ENCODE measurements at places on chromosomes 11 and 22.

DNA sequence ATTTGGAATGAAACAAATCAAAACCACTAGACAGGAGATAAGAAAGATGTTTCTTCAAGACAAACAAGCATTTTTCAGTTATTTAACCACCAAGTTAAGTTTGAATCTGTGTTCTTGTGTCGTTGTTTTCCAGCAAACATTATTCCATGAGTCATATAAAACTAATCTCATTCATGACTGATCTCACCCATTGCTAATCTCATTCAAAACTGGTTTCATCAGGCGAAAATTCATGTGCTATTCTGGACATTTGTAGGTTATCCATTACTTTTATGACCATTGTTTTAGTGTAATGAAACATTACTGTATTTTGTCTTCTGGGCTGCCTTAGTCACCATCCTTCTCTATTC, 221.8 kb downstream of the DDX10 start:
- DNase-seq: no peak

DNA sequence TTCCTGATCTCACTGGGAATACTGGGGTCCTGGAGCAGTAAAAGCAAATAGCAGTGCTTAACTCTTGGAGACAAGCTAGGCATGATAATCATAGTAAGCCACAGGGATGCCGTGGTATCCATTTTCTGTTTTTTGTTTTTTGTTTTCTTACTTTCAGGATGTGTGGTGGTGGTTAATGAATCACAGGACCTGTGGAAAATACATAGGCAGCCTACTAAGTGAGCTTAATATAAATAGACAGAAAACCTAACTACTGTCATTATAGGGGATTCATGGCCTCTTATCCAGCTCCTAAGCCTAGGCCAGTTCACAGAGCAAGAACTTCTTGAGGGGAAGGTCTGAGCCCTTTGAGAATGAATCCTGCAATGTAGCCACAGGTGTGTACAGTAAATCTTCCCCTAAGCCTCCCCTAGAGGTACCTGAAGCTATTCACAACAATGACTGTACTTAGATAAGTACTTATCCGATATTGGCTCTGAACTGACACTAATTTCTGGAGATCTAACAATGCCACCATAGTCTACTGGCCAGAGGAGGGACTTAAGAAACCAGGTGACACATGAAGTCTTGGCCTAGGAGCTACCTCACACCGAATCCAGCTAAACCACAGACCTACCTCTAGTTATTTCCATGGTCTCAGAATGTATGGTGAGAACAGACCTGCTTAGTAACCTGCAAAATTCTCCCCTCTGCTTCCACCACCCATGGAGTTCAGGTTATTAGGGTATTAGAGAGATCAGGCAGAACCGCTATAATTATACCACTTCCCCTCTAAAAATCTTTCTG, 83.6 kb downstream of the ENTHD1 start:
- DNase-seq: no peak

GRCh38 chr11:122795307-122795706, 43.0 kb upstream of the CRTAM start:
- DNase-seq: no peak

- no peak for DNase-seq
These were observed 113.9 kb upstream of the TMEM45B start for GRCh38 chr11:129701706-129702105.

DNA sequence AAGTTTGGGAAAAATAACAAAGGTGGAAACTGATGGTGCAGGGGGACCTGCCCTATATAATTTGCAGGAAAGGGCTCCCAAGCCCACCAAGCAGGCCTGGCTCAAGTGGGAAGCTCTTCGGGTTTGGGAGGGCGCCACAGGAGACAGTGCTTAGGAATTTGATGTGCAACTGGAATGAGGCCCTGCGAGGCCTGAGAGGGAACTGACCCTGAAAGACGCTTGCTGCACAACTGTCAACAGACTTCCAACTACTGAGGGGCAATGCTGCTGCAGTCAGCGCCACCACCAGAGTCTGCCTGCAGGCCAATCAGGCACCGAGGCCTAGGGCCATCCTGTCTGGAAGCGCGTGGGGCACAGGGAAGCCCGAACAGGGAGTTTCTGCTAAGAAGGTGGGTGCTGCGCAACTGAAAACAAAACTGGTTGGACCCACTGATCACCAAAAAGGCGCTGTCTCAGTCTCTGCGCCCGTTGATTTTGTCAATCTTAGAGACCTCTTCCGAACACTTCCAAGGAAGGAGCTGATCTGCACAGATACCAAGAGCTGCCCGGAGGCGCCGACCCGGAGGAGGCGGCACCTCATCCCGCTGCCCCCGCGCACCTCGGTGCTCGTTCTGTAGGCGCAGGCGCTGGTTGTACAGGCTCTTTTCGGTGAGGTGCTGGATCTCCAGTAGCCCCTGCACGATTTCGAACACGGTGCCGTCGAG, 667 bp downstream of the DGCR6L start:
- DNase-seq: no peak

DNA sequence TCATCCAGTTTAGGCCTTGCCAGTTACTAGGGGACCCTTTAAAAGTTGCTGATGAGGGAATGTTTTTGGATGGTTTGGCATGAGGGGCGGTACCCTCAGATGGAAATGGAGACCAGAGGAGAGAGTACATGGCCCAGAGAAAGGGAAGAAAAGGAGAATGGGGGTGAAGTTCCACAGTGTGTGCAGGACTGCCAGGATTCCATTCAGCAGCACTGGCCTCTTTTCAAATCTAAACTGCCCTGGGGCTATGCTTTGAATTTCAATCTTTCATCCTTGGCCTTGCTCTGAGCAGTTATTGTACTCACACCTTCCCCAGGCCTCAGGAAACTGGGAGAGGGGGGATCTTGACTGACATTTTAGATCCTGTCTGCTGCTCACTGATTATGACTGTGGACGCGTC, 3.0 kb downstream of the SLC3A2 start:
- no peak for DNase-seq

- DNase-seq: no peak
These were observed 141.6 kb downstream of the TRPC6 start for GRCh38 chr11:101442171-101442570.

GRCh38 chr11:88384004-88384668, 46.6 kb upstream of the CTSC start:
- DNase-seq: no peak

DNA sequence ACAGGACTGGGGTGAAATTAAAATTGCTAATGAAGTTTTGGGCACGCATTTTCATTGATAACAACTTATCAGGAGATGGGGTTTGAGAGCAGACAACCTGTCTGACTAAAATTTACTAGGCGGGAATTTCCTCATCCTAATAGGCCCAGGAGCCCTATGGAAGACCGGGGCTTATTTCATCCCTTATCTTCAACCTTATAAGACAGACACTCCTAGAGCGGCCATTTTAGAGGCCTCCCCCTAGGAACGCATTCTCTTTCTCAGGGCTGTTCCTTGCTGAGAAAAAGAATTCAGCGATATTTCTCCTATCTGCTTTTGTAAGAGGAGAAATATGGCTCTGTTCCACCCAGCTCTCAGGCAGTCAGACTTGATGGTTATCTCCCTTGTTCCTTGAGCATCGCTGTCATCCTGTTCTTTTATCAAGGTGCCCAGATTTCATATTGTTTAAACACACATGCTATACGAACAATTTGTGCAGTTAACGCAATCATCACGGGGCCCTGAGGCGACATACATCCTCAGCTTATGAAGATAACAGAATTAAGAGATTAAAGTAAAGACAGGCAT, 39.3 kb upstream of the ZC3H12C start:
- no peak for DNase-seq

DNA sequence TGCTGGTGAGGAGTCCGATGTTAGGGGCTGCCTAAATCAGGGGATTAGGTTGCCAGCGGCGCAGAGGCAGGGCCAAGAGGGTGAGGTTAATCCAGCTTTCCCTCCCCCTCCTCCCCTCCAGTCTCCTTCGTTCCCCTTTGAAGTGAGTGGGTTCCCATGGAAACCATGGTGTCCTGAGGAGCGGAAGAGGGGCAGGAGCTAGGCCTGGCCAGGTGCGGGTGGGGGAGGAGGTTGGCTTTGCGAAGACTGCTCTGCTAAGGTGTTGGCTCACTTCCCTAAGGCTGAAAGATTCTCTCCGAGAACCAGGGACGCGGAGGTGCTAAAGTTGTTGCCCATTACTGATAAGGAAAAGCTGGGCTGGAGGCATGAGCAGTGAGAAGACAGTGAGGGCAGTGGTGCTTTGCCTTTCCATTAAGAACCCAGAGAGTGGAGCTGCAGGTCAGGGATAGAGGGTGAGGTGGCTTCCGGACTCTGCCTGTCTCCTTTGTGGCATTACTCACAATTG, 124.6 kb downstream of the FEZ1 start:
- DNase-seq: no peak

DNA sequence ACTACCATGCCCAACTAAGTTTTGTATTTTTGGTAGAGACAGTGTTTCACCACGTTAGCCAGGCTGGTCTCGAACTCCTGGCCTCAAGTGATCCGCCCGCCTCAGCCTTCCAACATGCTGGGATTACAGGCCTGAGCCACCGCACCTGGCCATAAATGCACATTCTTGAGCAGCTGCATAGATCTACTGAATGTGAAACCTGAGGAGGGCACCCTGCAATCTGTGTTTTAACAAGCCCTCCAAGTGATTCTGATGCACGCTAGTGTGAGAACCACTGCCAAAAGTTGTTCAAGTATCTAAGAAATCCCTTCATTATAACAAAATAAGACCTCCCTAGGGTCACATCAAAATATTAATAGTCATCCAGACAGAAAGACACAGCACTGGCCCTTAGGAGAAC, 89.3 kb downstream of the RDX start:
- no peak for DNase-seq

DNA sequence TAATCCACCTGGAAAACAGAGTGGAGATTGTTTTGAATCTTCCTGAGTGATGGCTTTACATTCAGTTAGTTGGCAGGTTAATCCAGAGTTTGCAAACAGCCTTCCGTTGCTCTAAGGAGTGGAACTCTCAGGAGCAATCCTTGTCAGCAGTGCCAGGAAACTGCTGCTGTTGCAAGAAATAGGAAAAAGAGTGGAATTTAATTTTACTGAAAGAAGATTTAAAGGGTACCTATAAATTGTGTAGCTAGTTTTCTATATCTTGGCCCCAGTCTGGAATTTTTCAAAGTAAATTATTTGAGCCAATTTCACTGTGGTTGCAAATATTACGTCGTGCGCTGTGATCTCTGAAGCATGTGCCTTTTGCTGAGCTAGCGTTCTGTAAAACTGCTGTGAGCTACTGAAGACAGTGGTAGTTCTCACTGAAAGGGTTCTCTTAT, 55.5 kb upstream of the SLC5A12 start:
- no peak for DNase-seq

DNA sequence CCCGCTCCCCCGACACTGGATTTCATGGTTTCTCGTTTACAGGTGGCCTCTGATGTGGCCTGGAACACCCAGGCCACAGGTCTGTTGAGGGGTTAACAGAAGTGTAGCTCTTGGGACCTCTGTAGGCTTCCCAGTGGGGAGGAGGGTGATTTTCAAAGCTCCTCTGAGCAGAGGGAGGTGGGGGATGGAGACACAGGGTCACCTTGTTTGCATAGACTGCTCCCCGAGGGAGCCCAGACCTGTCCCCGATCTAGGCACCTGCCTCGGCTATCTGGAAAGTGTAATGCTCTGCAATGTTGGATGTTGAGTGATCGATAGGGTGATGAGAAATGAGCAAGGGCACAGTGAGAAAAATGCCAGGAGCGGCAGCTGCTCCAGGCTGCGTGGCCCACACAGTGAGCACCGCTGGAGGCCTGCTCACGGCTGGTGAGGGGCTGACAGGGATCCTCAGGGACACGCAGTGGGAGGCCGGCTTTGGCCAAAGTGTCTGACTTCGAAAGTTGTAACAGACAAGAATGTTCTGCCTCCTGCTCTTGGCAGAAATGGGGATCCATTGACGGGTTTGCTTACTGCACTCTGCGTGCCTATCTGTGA, 594.1 kb downstream of the BRD1 start:
- DNase-seq: no peak

- no peak for DNase-seq
These were observed 2.1 kb downstream of the PNPLA3 start for GRCh38 chr22:43925433-43926348.

DNA sequence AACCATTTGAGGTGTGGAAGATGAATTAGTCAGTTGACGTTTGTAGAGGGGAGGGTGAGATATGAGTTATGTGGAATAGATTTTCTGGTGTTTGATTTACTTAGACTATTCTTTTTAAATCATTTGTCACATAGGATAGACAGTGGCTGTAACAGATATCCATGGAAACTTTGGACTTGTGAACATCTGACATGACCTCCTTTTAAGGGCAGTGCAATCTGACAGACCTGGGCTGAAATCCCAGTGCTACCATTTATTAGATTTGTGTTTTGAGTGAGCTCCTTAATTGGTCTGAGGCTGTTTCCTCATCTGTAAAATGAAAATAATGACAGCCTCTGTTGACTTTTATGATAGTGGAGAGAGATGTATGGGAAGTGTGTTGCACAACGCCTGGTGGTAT, 159.9 kb downstream of the TEAD1 start:
- DNase-seq: no peak

DNA sequence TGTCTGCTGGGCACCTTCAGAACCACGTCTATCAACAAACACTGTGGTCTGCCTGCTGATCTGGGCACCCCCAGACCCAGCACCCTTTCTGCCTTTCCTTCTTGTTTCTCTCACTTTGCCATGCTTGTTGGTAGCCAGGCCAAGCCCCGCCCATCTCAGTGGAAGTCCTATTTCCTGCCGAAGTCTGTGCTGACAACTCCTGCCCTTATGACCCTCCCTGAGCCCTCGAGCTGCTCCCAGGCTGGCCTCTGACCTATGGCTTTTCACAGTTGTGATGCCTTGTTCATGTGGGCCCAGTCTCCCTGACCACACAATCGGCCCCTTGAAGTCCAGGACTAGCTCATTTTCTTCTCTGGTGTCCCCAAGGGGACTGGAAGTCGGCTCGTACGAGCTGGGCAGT, 132.1 kb downstream of the DSCAML1 start:
- DNase-seq: no peak

- no peak for DNase-seq
These were observed 13.6 kb upstream of the EED start for GRCh38 chr11:86230921-86231434.

GRCh38 chr11:46413760-46414465, 22.3 kb upstream of the CHRM4 start:
- no peak for DNase-seq

GRCh38 chr11:62487738-62488551, 58.7 kb downstream of the AHNAK start:
- no peak for DNase-seq

GRCh38 chr11:46353698-46354097, 6.4 kb downstream of the DGKZ start:
- no peak for DNase-seq

GRCh38 chr11:99271527-99271926, 250.8 kb downstream of the CNTN5 start:
- DNase-seq: no peak
